ENCODE measurements at places on chromosomes 5 and 9.
A peak's percentile ranks its signal among the peaks of the same experiment; 100 is the strongest.

DNA sequence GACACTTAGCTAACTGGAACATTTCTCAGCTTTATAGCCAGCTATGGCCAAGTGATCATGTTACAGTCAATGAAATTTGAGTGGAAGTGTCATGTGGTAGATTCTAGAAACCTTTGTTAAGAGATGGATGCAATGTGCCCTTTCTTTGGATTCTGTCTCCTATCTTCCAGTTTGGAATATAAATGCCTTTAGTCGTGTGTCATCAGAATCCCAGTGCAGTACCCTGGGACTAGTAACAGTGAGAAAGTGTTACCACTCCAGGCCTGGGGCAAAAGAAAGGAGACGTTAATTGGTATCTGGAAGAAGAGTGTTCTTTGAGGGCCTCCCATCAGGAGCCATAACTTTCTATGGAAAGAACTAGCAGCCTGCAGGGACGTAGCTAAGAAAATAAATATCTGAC, 149.6 kb downstream of the SNX18 start:
- no peak for DNase-seq

GRCh38 chr9:112562235-112562958, 75.8 kb downstream of the KIAA1958 start:
- DNase-seq: no peak

GRCh38 chr5:6082685-6083084, 295.7 kb downstream of the MED10 start:
- no peak for DNase-seq

DNA sequence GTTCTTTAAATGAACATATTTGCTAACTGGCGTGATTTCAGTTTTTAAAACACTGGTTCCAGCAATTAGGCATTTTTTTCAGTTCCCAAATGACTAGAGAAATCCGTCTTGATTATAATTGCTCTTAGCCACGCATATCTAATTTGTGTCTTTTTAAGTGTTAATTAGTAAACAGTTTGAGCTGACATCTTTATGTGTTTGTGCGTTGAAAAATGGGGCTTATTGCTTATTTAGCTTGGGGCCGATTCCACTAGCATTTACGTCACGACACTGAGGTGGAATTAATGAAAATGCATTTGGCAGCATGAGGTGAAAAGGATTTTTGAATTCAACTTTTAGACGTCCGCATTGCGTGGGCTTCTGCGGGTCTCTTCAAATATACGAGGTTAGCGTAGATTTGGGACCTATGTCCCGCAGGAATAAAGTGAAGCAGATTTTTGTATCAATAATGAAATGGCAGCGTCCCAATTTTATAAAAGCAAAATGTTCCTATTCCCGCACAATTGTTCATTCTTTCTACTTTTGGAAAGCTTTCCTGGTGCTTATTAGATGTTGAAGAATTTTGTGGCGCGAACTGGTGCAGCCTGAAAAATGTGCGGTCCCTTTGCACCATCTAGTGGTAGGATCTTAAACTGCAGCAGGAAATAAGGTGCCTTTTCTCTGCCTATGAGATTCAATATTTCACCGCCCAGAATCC, 122.7 kb upstream of the LMX1B start:
- DNase-seq: peak; percentile 44

DNA sequence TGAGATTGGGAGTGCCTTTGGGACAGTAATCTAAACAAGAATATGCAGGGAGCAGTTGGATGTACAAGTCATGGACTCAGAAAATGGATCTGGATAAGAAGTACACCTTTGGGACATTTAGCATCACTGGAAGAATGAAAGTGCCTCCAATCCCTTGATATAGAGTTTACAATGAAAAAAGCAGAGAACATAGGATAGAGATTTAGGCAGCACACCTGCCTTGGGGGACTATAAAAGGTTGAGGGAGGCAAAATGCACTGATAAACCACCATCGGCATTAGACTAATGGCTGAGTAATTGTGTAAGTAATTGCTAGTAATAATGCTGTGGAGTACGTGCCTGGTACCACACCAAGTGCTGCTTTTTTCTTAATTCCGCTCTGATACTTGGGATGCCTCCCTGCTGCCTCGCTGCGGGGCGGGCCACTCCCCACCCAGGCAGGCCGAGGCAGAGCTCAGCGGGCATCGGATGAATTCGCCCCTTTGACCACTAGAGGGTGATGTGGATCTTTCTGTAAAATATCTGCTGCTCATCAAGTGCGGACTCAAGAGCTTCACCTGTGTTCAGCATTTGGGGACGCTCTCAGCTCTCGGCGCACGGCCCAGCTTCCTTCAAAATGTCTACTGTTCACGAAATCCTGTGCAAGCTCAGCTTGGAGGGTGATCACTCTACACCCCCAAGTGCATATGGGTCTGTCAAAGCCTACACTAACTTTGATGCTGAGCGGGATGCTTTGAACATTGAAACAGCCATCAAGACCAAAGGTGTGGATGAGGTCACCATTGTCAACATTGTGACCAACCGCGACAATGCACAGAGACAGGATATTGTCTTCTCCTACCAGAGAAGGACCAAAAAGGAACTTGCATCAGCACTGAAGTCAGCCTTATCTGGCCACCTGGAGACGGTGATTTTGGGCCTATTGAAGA, 99.9 kb downstream of the ANKRD18B start:
- peak; percentile 87 for DNase-seq

DNA sequence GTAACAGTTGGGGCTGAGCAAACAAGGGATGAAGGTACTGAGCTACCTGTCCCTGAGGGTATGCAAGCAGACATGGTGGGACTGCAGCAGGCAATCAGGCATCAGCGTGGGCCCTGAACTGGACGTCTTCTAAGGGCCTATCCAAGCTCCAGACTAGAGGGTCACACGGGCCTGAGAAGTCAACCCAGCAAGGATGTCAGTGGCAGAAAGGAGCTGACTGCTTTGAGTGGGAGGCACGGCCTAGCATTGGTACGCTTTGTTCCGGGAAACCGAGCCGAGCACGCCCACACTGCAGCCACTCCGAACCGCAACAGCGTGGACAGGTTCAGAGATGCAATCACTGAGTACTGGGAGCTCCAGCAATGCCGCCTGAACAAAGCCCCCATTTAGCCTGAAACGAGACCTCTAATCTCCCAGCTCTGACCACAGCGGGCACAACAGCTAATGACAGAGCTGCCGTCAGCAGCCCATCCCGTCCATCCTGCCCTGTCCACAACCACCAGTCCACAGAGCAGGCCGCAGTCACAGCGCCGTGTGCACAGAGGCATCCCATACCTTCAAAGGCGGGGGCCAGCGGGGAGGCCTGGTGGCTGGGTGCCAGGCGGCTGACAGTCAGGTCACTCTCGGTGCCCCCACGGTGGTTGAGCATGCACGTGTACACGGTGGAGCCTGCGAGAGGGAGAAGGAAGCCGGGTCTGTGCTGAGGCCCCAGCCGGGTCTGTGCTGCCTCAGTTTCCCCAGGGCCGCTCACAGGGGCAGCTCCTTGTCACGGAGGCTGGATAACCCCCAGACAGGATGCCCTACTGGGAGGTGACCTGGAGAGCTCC, 44.2 kb downstream of the SARDH start:
- no peak for DNase-seq

DNA sequence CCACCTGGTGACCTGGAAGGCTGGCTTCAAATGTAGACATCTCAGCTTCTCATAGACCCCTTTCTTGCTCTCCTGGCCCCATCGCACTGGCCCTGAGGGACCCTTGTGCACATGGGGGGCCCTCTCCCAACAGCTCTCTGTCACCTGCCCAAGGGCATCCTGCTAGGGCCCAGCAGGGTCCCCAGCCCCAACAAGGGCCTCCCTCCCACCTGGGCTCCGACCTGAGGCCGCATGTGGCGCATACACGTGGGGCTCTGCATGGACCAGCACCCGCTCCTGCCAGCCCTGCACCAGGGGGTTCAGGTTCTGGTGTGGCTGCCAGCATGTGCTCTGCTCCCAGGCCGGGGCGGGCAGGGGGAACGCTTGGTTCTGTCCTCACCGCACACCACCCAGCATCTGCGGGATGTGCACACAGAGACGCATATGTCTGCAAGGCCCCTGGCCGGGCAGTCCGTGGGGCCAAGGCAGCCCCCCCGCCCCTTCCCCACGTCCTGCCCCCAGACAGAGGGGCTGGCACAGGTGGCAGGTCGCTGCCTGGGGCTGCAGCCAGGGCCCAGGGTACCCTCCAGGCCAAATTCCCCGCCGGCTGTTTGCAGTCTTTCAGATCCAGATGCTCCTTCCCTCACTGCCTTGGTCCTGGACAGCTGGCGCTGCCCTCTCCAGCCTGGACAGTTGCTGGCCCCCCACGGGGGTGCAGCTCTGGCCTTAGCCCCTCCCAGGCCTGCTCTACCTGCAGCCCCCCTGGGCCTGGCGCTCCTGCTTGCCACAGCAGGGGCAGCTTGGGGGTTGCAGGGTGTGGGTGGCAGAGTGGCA, 17.9 kb upstream of the NRARP start:
- peak; percentile 3 for DNase-seq

GRCh38 chr5:58571501-58571900, 11.4 kb upstream of the RAB3C start:
- DNase-seq: no peak

- no peak for DNase-seq
Observed at GRCh38 chr5:31091501-31091900, 102.0 kb upstream of the CDH6 start.

DNA sequence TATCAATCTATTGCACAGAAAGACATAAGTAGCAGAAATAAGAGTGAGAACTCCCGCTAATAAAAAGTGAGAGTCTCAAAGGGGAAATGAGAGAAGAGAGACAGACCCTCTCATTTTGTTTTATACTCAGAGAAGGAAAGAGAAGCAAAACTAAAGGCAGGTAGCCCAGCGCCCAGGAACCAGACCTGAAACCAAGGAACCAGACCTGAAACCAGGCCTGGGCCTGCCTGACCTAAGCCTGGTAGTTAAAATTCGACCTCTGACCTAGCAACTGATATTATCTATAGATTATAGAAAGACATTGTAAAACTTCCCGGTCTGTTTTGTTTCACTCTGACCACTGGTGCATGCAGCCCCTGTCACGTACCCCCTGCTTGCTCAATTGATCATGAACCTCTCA, 134.5 kb upstream of the SEMA6A start:
- DNase-seq: no peak

- DNase-seq: peak; percentile 83
Observed at GRCh38 chr5:4387290-4387689, 752.8 kb upstream of the ADAMTS16 start.

- no peak for DNase-seq
Observed at GRCh38 chr9:35385042-35385441, 104.9 kb upstream of the RUSC2 start.

GRCh38 chr9:89174291-89174690, 4.3 kb downstream of the SHC3 start:
- DNase-seq: no peak

DNA sequence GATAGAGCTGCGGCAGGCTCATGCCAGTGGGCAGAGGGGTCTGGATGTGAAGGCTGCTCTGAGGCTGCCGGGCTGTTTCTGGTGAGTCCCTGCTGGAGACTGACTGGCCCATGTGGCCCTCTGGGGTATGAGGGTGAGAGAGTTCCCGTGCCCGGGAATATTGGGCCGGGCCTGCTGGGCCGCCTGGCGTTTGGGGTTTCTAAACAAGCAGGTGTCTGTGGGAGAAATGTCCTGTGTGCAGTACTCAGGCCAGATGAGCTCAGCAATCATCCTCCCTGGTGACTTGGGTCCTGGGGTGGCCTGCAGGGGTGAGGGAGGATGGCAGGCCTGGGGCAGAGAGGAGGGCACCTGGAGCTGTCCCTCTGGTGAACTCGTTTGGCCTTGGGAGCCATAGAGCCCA, 74.9 kb downstream of the MACROH2A1 start:
- DNase-seq: no peak

DNA sequence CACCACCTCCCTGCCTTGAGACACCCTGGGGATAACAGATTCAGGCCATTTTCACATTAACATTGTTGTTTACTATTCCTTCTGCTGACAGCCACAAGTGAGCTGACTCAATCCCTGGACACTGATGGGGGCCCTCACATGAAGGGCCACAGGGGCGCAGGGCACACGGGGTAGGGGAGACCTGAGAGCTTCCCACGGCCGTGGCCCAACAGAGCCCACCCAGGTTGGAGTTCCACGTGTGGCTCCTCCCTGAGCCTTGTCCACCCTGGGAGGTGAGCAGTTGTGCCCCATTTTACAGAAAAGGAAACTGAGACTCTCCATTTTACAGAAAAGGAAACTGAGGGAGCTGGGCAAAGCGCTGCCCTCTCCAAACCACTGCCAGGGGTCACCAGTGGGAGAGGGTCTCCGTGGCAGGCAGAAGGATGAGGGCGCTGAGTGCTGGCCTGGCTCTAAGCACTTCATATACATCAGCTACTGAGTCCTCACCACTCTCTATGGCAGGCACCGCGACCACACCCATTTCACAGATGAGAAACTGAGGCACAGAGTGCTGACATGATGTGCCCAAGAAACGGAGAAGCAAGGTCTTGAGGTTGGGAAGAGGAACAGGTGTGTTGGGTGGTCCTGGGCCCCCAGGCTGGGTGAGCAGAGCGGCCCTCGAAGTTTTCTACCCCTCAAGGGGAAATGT, 2.3 kb downstream of the NINJ1 start:
- no peak for DNase-seq

DNA sequence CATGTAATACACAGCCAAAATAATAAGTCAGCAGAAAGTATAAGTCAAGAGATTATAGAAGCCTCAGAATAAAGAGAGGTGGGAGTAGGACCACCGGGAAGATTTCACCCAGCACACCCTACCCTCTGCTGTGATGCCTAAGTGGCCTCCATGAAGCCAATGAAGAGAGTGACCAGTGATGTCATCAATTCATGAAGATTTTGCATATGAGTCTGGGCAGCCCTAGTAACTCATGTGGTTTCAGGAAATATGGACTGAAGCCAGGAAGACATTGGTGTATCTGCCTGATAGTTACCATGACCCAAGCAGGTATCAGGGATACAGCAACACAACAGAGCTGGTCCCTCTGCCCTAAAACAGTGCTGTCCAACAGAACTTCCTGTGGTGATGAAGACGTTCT, 135.3 kb downstream of the ADAMTS12 start:
- no peak for DNase-seq

- no peak for DNase-seq
Observed at GRCh38 chr9:81132796-81133195, 556.6 kb downstream of the TLE1 start.

GRCh38 chr5:52854301-52854700, 66.6 kb downstream of the ITGA1 start:
- no peak for DNase-seq

GRCh38 chr9:24652181-24652580, 106.5 kb upstream of the IZUMO3 start:
- no peak for DNase-seq

GRCh38 chr9:35603506-35603985, 1.5 kb upstream of the TESK1 start:
- peak; percentile 28 for DNase-seq

GRCh38 chr9:133252301-133253020, 22.5 kb downstream of the ABO start:
- DNase-seq: no peak

DNA sequence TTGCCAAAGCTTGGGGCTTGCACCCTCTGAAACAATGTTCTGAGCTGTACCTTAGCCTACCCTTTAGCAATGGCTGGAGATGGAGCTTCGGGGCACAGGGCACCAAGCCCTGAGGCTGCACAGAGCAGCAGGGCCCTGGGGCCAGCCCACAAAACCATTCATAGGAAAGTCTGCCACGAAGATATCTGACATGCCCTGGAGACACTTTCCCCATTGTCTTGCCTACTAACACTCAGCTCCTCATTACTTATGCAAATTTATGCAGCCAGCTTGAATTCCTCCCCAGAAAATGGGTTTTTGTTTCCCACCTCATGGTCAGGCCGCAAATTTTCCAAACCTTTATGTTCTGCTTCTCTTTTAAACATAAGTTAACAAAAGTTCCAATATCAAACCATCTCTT, 105.7 kb downstream of the DTWD2 start:
- no peak for DNase-seq

- DNase-seq: no peak
Observed at GRCh38 chr5:10077791-10078545, 171.7 kb downstream of the ATPSCKMT start.
